ENCODE measurements at places on chromosomes 6 and 20.

GRCh38 chr6:128107682-128108081, 206.8 kb upstream of the THEMIS start:
- no peak for DNase-seq

GRCh38 chr20:12180107-12180661, 262.5 kb downstream of the BTBD3 start:
- no peak for DNase-seq

- no peak for DNase-seq
Observed at GRCh38 chr20:62840244-62841197, 21.1 kb downstream of the TCFL5 start.

GRCh38 chr6:84222426-84222825, 5.0 kb downstream of the CEP162 start:
- no peak for DNase-seq

GRCh38 chr6:26431258-26432172, 8.8 kb upstream of the BTN3A3 start:
- DNase-seq = no peak

- DNase-seq = no peak
Observed at GRCh38 chr6:131288214-131288613, 152.9 kb downstream of the AKAP7 start.

DNA sequence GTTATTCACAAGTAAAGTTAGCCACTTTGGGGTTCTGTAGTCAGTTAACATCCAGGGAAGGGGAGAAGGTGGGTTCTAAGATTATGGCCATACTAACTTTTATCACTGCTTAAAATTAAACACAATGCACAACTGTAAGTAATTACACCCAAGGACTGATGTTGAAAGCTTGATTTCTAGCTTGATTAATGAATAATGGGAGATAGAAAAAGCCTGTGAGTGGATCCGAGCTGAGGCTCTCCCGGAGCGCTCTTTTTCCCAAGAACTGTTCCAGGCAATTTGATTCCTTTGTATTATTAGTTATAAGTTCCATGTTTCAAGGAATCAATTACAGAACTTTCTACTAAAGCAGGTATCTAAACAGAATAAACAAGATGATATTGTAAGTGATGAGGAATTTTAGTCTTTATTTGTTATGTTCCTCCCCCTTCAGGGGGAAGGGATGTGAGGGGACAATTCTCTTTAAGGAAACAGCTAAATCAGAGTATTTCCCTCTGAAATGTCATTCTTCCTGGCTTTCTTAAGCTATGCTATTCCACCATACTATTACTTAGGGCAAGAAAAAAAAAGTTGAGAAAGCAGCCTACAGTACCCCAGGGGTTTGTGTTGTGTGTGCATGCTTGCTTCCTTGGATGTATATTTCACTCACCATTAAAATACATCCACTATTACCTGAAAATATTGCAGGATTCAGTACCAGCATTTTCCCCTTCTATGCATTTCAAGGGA, 3.8 kb downstream of the TSHZ2 start:
- DNase-seq = no peak

GRCh38 chr6:28167926-28168325, 26.2 kb downstream of the ZKSCAN8 start:
- DNase-seq = no peak

DNA sequence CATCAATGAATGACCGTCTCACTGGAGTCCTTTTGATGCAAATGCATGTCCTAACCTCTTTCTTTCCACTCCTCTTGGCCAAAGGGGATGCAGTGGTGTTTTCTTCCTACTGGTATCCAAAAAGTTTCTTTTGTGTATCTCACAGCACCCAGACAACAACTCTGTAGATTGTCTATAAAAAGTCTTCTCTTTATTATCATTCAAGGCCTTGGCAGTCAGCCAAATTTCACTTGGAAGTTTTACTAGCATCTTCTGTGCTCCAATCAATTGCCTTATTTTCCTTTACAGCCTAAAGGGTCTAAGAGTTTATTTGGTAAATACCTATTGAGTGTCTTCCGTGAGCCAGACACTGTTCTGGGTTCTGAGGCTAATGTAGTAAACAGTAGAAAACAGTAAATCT, 150.2 kb upstream of the RNF217 start:
- DNase-seq = no peak

GRCh38 chr6:119322034-119322433, 27.5 kb downstream of the MAN1A1 start:
- no peak for DNase-seq

GRCh38 chr20:62517901-62518610, 42.3 kb upstream of the GATA5 start:
- DNase-seq = no peak

- DNase-seq = no peak
Observed at GRCh38 chr6:46963626-46964025, 41.9 kb upstream of the ADGRF5 start.

DNA sequence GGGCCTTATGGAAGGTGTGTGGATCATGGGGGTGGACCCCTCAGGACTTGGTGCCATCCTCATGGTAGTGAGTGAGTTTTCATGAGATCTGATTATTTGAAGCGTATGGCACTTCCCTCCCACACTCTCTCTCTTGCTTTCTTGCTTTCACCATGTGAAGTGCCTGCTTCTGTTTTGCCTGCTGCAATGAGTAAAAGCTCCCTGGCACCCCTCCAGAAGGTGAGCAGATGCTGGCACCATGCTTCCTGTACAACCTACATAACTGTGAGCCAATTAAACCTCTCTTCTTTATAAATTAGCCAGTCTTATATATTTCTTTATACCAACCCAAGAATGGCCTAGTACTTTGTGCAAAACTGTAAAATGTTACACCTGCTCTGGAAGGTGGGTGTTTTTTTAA, 396.8 kb upstream of the HS3ST5 start:
- no peak for DNase-seq

DNA sequence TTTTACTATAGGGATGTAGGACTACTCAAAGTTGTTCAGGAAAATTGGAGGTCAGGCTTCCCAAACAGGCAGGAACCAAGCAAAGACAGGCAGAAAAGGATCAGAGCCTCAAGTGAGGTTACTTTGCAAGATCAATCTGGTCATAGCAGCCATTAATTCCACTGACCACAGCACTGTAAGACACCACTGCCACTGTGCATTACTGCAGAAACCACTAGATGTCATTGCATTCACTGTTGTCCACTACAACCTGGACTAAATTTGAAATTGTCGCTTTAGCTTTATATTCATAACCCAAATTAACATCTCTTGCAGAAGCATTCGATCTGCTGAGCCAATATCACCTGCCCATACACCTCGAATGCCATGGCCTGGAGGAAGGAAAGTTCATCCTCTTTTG, 126.9 kb upstream of the UFL1 start:
- no peak for DNase-seq

DNA sequence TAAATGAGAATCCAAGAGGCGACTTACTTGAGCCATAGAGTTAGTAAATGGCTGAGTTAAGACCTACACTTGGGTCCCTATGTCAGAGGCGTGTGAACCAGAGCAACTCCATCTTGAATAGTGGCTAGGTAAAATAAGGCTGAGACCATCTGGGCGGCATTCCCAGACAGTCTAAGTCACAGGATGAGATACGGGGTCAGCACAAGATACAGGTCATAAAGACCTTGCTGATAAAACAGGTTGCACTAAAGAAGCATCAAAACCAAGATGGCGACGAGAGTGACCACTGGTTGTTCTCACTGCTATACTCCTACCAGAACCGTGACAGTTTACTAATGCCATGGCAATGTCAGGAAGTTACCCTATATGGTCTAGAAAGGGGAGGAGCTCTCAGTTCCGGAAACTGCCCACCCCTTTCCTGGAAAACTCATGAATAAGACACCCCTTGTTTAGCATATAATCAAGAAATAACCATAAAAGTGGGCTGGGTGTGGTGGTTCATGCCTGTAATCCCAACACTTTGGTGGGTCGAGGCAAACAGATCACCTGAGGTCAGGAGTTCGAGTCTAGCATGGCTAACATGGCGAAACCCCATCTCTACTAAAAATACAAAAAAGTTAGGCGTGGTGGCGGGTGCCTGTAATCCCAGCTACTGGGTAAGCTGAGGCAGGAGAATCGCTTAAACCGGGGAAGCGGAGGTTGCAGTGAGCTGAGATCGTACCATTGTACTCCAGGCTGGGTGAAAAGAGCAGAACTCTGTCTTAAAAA, 43.9 kb upstream of the EEF1A1 start:
- no peak for DNase-seq

- DNase-seq = no peak
Observed at GRCh38 chr6:79071547-79071946, 6.5 kb downstream of the PHIP start.

DNA sequence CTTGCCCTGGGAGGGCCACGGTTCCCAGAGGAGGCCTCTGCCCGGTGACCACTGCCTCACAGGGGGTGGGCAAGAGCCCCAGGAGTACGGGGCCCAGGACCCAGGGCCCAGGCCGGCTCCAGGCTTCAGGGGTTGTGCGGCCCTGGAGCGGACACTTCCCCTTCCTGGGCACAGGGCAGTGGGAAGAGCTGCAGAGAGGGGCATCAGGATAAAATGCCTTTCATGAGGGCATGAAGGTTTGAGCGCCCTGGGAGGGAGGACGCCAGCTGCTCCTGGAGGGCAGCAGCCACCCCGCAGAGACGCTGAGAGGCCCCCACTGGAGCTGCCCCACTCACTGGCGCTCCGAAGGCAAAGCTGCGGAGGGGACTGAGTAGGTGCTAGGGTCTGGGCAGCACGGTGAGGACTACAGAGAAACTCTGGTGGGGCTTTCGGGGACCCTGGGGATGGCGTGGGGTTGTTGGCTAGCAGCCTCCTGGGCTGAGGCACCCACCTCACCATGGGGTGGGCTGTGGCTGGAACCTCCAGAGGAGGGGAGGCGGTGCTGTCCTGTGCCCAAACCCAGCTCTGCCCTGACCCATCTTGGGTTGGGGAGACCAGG, 10.4 kb downstream of the LAMA5 start:
- no peak for DNase-seq

GRCh38 chr6:158043008-158043407, 61.3 kb downstream of the SYNJ2 start:
- DNase-seq = no peak

GRCh38 chr6:124234801-124235200, 431.1 kb downstream of the NKAIN2 start:
- no peak for DNase-seq

DNA sequence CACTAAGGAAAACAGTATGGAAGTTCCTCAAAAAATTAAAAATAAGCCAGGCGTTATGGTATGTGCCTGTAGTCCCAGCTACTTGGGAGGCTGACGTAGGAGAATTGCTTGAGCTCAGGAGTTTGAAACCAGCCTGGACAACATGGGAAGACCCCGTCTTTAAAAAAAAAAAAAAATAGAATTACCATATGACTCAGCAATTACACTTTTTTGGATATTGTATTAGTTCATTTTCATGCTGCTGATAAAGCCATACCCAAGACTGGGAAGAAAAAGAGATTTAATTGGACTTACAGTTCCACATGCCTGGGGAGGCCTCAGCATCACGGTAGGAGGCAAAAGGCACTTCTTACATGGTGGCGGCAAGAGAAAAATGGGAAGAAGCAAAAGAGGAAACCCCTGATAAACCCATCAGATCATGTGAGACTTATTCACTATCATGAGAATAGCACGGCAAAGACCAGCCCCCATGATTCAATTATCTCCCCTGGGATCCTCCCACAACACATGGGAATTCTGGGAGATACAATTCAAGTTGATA, 10.8 kb upstream of the SMIM29 start:
- DNase-seq = no peak

- no peak for DNase-seq
Observed at GRCh38 chr20:39602649-39603048, 640.5 kb downstream of the DHX35 start.

- DNase-seq = no peak
Observed at GRCh38 chr6:168368066-168368820, 48.7 kb upstream of the DACT2 start.
